ENCODE measurements at places on chromosomes 6 and 20. TPM values are rescaled to one million over a fixed set of nuclear protein-coding genes. Genes with fewer than 3 reads are reported as not detected.

Gene SRSF12
- 0.33 TPM for total RNA-seq

Gene PANK2
- total RNA-seq, result 50.8 TPM

Gene PPT2
- total RNA-seq, result 37.3 TPM

DNA sequence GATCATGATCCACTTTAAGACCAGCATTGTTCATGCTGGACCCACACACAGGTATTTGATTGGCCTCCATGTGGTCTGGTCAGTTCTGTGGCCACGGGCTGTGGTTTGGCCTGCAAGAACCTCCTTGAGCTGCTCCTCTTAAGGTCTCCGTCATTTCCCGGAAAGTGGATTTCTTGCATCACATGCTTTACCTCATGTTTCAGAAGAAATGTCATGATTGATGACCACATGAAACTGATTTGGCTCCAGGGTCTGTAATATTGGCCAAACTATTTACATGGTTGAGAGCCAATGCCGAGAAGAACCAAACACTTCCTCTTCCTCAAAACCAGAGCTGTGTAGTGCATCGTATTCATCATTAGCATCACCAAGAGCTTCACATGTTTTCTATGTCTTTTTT is 13.2 kb upstream of the RSPH3 start:
- peak; percentile 35 for DNase-seq

DNA sequence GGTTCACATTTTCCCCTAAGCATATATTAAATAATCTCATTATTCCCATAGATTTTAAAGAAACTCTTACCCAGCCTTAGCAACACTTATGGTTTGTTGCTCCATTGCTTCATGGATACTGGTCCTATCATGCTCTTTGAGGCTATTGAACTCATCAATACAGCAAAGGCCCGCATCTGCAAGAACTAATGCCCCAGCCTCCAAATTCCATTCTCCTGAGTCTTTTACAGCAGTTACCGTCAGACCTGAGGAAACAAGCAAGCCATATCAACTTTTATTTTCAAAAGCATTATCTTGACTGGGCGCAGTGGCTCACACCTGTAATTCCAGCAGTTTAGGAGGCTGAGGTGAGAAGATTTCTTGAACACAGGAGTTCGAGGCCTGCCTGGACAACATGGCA is 37.7 kb upstream of the ASF1A start:
- peak; percentile 18 for DNase-seq

DNA sequence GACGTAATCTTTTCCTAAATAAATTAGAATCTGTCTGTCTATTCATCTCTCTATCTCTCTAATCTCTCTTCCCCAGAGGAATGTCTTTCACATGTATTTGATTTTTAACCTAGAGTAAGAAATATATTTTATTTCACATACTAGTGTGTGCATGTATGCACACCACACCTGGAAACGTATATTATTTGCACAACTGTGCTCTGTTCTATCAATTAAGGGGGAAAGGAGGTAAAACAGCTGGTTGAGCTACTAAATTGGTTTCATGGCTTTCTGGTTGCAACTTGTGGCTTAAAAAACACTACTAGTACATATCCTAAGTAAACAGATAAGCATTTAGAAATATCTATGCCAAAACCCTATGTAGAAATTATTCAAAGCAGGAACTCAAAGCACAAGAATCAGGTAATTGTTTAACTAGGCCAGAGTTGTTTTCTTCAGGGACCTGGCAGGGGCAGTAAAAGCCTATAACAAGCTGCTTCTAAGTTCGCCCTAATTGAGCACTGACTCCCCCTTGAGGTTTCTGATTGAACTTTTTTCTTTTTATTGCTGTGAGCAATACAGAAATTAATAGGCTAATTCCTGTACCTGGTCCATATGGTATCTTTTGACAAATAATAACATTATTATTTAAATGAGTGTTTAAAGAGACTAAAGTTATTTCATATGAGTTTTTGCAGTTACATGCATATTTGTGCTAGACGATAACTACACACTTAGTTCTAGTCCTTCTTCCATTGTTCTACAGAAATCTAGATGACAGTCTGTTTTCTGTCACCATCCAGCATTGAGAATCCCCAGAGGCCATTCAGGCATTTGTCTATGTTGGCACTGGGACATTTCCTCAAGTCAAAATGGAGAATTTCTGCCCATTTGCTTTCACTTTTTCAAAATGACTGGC is 88.6 kb downstream of the MCHR2 start:
- DNase-seq, result peak; percentile 36

DNA sequence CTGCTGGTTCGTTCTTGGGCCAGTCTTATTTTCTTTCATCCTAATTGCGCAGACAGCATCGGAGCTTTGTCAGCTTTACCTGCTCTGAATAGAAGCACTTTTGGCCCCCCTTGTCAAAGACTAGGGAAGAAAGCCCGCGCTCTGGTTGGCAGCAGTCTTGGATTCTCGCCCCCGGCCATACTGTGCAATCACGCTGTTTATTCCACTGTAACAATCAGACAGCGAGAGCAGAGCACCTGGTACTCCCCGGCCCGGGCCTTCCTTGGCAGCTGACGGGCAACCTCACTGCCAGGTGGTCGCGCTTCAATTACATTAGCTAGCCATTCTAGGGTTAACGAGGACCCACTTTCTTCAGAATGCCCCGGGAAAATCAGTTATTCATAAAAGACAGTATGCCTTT is 72.6 kb downstream of the INSM1 start:
- no peak for DNase-seq

All from fibroblast of lung (primary cell).